ENCODE measurements at places on chromosomes 16 and 17.

DNA sequence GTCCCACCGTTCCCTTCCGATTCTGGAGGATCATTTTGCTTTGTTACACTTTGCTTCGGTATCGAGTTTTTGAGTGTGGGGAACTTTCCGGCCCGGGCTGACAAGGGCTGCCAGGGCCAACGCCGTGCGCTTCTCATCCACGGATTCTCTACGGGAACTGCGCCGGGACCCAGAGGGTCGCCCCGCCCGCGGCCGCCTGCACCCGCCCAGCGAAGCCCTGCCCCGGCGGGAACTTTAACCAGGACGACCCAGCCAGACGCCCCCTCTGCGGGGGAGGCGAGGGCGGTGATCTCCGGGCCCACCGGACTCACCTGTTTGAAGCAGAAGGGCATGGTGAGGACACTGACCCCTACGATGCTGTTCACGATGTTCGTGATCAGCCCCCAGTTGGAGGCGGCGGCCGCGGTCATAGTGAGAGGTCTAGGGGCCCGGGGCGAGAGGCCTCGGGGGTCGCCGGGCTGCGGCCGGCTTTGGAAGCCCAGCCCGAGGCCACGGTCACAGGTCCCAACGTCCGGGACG is 536 bp downstream of the SLC38A10 start:
- no peak for DNase-seq

GRCh38 chr16:85428168-85428898 is 184.8 kb upstream of the GSE1 start:
- no peak for DNase-seq

DNA sequence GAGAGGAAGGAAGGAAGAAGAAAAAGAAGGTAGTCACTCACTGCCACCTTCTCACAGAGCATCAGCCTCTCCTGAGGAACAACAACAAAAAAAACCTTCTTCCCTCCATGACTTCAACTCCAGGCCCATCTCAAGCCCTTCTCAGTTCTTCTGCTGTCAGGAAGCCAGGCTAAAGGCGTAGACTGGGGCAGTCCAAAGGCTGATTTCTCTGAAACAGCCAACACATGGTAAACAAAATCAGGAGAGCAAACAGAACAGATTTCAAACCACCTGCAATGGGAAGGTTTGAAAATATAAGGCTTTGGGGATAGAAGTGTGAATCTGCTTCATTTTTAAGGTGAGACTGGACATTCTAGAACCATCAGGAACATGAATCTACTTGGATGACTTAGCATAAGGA is 157.3 kb upstream of the DNAH9 start:
- no peak for DNase-seq

DNA sequence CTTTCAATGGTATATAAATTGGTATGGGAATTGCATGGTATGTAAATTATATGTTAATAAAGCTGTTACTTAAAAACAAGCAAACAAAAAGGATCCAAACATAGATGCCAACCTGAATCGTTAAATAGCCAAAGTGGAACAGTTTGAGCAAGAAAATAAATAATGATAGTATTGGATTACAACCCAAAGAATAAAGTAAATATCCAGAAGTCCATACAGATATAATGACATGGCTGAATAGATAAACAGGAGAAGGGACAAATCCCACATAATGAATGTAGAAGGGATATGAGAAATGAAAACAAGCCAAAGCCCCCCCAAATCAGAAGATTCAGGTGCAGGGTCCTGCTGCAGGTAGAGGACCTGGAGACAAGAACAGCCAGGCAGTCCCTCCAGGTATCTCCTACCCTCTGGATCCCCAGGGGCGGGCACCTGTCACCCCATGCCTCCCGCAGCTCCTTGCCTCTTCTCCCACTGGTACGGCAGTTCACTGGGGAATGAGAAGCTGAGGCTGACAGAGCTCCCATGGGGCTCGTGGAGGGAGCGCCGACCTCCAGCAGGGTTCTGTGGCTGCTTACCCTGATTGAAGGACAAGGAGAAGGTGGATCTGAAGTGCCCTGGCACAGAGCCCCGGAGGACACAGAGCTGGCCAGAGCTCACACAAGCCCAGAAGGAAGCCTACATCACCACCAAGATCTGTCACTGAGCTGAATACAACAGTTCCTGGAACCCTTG is 9.9 kb upstream of the LCAT start:
- no peak for DNase-seq

DNA sequence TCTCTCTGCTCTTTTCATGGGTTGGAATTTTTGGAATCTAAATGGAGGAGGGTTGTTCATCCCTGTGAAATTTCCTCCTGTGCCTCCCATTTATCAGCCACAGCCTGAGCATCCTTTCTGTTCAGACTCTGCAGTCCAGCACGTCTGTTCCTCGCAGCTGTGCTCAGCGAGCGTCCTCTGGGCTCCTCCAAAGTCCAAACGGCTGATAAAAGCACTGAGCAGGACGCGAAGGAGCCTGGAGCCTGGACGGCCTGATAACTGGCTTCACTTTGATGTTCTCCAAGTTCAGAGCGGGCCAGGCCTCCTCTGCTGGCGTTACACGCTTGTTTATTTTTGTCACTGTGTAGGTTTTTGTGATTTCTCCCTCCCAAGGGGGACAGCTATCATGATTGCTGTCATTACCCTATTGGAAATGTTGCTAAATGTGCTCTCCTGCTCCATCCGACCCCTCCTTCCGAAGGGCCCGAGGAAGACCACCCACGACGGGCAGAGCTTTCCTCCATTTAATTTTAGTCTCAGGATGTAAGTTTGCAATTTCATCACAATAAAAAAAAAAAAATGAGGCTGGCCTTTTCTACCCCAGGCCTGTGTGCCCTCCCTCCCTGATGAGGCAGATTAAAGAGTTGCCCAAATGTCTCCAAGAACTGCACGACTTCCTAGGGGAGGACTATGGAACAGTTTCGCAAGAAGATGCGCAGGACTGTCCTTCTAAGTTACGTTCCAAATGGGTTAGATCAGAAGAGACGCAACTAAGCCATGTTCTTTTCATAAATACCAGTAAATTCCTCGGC is 290.5 kb upstream of the FOXF1 start:
- DNase-seq, result no peak

DNA sequence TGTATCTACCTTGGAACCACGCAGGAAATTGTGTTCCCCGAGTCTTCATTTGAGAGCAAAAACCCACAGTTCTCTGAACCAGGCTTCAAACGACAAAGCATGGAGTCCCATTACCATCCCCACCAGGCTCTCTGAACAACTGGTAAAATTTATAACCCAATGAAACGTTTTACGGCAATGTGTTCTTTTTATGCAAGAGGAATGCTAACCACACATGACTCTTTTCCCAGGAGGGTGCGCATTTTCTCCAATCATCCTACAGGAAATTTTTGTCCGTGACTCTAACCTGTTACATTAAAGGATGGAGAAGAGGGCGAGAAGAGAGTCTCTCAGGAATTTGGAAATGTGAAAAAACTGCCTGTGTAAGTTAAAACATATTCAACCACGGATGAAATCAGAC is 17.8 kb downstream of the STX8 start:
- no peak for DNase-seq

DNA sequence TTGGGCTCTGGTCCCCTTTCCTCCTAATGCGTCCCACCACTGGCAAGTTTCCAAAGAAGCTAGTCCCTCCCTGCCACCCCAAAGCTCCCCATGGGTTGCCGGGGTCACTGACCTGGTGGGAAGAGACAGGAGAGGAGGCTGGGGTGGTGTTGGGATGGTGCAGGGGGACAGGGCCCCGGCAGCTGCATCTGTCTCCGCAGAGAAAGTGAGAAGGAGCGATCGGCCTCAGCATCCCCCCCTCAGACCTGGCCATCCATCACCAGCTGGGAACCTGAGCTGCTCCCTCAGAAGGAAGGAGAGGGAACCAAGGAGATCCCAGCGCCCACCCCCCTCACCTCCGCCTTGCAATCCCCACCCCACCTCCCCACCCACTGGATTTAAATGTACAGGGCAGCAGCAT is 3.3 kb downstream of the ETV4 start:
- DNase-seq, result no peak

- no peak for DNase-seq
These were observed 240.5 kb upstream of the KCNJ16 start for GRCh38 chr17:69834494-69834893.

DNA sequence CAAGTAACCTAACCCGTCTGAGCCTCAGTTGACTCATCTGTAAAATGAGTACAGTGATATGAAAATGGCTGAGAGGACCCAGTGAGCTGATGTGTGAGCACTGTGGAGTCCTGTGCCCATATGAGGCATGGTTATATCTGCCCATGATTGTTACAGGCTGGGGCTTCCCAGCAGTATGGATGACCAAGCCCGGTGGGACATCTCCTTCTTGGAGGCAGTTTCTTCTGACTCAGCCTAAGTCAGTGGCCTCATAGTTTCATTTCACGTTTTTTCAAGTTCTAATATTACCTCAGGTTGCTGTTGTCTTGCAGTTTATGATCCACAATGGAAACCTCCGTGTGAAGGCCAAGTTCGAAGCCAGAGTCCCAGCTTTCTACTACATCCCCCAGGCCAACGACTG is 4.8 kb downstream of the ADAP2 start:
- no peak for DNase-seq

- DNase-seq, result no peak
These were observed 30.6 kb downstream of the NETO2 start for GRCh38 chr16:47113130-47113529.

- DNase-seq, result no peak
These were observed at the start of gene SOX9 for GRCh38 chr17:72120642-72121163. Gene SOX9 (plus strand): TSS chr17:72121020. CDS start chr17:72121392, 372 bp downstream.
